ENCODE measurements at places on chromosomes 3 and 15.

DNA sequence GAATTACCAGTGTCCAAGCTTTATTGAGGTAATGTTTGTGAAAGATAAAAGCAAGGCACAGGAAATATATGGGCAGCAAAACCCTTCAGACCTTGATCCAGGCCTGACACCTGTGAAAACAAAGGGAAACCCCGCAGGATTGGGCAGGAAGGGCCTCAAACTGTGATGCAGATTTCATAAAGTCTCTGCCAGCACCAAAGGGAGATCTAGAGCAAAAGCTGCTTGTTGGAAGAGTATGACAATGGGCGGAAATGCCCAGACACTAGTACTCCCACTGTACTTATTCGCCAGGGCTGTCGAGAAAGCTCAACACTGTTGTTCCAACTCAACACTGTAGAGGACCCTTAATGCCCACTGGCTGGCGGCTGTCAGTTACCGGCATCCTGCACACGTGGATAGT, 207.9 kb downstream of the CD47 start:
- DNase-seq: no peak

GRCh38 chr15:88385078-88385700, 82.0 kb downstream of the MRPL46 start:
- peak; percentile 58 for DNase-seq

GRCh38 chr15:42471002-42471401, 19.9 kb downstream of the ZNF106 start:
- no peak for DNase-seq

DNA sequence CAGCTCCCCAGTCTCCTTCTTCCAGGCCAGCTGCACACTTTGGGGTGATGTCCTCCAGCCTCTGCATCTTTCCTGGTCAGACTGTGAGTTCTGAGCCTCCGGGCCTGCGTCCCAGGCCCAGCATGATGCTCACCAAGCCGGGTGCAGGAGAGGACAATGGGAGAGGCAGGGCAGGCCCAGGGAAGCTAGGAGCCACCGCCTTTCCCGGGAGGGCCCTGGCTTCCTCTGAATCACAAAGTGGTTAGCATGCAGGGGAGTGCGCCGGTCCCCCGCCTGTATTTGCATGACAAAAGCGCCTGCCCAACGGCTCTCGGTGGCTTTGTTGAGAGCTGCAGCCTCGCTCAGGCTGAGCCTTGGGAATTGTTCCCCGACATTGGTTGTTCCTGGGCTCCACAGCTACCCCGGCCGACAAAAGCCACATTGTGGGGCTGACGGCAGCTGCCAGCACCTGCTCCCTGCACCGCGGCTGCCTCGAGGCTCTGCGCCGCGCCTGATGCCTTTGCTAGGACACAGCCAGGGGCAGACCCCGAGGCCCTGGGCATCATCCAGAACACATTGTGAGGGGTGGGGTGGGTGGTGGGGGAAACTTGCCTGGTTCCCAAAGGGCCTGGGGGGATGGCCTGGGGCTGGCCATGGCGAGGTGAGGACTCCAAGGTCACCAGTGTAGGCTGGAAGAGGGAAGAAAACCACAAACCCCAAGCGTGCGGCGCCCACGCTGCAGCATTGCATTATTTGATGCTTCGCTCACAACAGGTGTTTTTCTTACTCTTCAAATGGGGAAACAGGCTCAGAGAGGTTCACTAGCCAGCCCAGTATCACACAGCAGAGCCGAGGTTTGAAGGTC, 20.0 kb upstream of the KLF13 start:
- DNase-seq: no peak

- no peak for DNase-seq
These were observed 22.4 kb downstream of the IGDCC3 start for GRCh38 chr15:65355173-65355987.

DNA sequence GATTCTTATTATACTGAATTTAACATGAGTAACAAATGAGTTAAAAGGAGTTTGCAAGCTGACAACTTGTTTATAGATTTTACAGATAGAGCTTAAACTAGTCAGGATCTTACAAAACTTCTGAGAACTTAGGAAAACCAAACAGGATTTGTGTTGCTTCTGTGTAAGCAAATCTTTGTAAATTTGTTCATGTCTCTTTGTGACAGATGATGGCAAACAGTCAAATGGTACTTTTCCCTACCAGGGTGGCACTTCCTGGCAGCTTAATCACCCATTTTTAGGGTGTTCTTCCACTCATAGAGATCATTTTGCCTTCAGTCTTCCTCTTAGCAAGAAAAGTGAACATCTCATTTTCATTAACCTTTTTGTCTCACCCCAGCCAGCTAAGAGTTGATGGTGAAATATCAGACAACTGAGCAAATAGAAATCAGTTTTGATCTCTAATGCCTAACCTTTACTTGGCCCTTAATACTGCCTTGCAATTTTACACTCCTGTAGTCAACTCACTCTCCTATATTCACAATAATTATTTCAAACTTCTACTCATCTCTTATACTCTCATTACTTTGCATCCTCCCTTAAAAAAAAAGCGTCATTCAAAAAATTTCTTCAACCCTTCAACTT, 23.7 kb upstream of the NECTIN3 start:
- DNase-seq: no peak

- DNase-seq: no peak
These were observed 426.4 kb upstream of the RGMA start for GRCh38 chr15:93515256-93516051.

DNA sequence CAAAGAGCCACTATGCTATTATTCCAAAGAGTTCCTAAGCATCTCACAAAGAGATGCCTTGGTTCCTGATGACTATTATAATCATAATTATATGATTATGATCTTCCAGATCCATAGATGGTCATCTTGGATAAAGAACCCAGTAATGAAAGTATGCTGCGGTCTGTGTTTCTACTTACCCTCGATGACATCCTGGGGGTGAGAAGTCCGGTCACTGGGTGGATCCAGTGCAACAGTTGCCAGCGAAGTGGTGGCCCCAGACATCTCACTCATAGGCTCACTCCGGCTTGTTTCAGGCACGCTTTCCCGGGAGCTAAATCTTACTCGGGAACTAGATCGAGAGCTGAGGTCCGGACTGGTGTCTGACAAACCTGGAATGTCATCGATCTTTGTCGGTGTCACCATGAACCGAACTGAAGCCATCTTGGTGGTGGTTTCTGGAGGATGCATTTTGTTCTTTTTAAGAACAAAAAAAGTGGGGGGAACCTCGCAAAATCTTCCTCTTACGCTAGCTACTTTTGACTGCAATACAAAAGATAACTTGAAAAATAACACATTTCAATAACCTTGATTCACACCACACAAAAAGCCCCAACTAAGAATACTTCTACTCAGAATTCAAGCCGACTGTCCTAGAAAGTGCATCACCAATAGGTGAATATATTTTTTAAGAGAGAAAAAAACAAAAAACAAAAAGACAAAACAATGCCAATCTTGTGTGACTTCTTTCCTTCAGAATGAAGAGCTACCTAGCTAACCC, 1.2 kb downstream of the SLC12A6 start:
- DNase-seq: no peak

- DNase-seq: no peak
These were observed 259.9 kb upstream of the NR2F2 start for GRCh38 chr15:96070636-96071035.

DNA sequence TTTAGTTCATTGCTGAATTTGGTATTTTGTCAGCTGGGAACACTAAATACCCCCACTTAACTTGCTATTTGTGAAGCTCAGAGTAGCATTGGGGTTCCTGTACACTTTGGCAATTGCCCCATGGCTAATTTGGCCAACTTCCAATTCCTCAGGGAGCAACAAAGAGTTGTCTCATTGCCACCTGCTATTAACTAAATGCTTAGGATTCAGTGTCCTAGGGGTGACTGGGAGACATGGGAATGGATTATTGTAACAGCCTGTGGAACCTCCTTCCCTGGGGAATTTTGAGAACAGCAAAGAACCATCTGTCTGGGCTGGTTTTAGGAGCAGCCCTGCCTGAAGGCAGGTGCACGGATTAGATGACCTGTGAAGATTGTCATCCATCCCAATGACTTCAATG, 437.4 kb upstream of the TPRG1 start:
- DNase-seq: no peak

DNA sequence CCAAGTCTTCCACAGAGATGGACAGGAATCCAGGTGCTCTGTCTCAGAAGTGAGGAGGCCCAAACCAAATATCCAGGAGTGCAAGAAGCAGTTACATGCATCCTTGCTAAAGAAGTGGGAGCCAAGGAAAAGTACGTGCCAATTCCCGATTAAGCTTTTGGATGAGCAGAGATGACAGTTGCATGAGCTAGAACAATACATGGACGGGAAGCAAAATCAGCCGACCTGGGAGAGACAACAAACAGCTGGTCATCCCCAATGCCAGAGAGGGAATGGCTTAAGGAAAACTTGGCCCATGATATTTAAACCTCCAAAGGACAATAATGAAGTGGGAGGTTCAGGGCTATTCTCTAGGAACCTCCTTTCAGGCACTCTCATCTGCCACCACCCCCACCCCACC, 86.0 kb upstream of the ABHD17C start:
- no peak for DNase-seq

DNA sequence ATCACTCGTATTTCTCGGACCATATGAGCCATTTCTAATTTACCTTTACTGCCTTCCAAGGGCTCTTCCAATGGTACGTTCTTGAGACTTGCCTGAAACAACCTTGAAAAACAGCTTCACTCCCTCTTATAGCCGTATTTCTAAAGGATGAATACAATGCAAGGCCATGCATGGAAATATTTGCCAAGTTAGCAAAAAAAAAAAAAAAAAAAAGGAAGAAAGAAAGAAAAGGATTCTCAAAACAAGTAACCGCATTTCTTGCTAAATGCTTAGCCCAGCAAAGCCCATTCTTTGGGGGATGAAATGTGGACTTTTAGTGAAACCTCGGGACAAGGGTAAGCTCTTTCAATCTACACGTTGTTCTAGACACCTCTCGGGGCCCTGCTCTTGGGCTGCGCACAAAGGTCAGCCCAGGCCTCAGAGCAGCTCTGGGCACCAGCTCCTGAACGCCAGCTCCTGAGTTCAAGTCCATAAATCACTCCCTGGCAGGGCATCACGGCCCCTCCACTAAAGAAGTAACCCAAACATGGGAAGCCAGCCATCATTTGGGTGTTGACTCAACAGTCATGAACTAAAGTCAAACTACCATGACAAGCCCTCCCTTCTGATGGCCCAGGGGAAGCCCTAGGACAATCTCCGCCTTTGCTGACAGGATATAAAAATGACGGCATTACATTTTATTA, 132.7 kb downstream of the ADAMTS17 start:
- DNase-seq: no peak

DNA sequence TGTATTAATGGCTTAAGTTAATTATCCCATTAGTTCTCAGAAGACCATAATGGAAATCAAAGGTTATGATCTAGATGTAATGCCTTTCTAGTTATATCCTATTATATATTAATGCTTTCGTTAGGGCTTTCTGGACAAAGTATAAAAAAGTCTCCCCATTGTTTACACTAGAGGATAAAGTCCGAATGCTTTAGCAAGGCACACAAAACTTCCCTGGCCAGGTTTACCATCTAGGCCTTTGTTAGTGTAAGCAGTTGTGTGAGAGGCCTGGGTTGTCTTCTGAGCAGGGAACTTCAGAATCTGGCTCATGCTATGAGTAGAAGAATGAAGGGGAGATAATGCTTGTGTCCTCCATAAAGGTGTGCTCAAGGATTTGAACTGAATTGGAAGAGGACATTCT, 106.3 kb upstream of the MEIS2 start:
- DNase-seq: no peak

GRCh38 chr3:38986901-38987300, 64.8 kb downstream of the SCN11A start:
- DNase-seq: no peak

DNA sequence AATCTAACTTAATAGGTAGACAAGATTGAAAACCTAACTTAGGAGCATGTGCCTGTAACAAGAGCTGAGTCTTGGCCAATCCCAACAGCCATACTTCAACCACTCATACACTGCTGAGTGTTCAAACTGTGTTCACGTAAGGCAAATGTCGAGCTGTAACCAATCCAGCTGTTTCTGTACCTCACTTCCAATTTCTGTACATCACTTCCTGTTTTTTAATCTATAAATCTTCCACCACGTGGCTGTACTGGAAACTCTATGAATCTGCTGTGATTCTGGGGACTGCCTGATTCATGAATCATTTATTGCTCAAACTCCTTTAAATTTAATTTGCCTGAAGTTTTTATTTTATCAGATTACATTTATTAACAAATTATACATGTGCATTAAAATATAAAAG, 44.6 kb upstream of the NEDD4 start:
- peak; percentile 24 for DNase-seq

DNA sequence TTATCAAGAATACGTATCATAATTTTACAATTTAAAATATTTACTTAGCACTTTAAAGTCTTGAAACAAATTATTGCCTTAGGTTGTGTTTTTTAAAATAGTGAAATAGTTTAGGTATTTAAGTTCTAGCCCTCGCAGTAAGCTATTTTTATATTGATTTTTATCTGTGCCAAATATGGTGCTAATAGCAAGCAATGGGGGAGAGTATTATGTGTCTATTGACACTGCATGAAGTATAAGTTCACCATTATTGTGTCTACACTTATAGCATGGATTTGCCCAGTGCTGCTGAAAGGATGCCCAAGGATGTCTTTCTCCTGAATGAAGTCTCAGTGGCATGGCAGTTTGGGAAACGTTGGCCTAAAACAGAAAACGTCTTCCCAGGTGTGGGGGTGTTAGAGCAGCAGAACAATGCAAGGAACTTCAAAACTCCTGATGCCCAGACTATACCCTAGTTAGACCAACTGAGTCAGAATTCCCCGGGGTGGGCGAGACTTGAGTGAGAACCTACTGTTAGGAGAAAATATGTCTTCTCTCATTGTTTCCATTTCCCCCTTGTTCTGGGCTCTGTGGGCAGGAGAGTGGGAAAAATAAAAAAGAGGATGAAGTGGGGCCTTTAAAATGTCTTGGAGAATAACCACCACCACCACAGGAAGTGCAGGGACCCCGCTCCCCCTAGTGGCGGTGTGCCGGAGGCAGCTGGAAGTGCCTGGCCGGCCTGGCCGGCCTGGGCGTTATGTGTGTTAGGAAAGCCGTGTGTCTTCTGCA, 104.2 kb upstream of the SLC7A14 start:
- DNase-seq: peak; percentile 69

GRCh38 chr3:179962629-179963387, 73.9 kb downstream of the PEX5L start:
- no peak for DNase-seq

GRCh38 chr3:52172262-52172757, 18.1 kb upstream of the POC1A start:
- DNase-seq: no peak

DNA sequence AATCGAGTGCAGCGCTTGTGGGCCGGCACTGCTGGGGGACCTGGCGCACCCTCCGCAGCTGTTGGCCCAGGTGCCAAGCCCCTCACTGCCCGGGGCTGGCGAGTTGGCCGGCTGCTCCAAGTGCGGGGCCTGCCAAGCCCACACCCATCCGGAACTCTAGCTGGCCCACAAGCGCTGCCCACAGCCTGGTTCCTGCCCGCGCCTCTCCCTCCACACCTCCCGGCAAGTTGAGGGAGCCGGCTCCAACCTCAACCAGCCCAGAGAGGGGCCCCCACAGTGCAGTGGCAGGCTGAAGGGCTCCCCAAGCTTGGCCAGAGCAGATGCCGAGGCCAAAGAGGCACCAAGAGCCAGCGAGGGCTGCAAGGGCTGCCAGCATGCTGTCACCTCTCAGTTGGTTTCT, 73.4 kb downstream of the PLXNA1 start:
- no peak for DNase-seq

- no peak for DNase-seq
These were observed 185.8 kb upstream of the UBE3A start for GRCh38 chr15:25624504-25625177.

- DNase-seq: no peak
These were observed 21.3 kb downstream of the SYNM start for GRCh38 chr15:99126131-99126588.
